ENCODE measurements at places on chromosomes 1 and 21.

DNA sequence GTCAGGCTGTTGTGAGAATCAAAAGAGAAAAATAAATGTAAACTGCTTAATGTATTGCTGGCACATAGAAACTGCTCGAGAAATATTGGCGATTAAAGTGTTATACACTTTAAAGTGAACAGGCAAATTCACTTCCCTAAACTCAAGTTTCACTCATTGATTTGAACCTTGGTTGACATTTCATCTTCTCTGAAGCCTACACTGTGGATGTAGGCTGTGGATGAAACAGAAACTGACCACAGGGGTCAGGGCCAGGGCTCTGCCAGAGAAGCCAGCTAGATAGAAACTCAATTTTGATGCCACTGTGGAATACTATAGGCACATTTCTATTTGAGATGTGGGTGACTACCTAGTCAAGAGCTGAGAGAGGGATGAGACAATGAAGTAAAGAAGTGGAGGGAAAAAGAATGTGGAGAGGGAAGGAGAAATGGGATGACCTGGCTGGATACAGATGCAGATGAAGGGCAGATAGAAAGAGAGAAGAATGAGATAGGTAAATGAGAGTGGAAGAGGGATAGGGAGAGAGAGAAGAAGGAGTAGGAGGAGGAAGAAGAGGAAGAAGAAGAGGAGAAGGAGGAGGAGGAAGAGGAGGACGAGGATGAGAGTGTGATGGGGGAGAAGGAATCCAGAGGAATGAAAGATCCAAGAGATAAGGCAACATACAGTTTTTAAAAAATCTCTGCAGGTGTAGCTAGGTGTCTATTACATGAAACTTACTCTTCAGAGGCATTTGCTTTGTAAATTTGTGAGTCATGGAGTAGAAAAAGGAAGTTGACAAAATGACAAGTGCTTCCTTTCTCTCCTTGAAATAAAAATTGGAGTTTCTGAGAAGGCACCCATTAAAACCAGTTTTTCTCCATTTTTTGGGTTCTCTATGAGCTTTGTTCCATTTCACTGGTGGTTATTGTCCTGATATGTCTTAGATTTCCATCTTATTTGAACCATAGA lies 17.4 kb upstream of the CD1D start:
- no peak for DNase-seq

DNA sequence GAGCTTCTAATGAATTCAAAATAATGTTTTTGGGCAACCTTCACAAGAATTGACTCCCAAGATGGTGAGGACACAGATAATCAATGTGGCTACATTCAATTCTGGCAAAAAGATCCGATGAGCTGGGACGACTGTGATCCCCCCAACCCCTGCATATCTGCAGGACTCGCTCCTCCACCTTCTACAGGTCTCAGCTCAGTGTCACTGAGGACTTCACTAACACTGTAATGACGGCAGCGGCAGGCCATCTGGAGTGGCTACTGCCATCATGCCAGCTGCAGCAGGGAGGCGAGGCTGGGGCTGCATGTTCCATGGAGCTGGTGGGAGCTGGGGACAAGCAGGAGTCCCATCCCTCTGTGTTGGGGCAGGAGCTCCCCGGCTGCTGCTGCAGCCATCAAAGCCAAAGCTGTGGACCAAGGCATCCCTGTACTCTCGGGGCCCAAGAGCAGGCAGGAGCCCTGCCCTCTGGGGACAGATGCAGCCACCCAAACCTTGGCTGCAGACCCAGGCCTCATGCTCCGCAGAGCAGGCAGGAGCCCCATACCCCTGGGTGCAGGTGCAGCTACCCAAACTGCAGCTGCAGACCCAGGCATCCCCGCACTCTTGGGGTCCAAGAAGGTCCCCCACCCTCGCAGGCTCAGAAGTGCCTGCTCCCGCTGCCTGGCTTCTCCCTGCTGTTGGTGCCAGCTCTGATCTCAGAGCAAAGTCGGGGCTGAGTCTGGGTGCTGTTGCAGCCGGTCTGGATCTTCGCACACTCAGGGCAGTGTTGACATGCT lies 12.2 kb upstream of the DHRS3 start:
- DNase-seq = no peak

- DNase-seq = peak; percentile 97
These were observed at the start of gene ATAD3A for GRCh38 chr1:1511533-1512285. Gene ATAD3A (plus strand): TSS chr1:1512162. CDS start chr1:1512269, 107 bp downstream.

DNA sequence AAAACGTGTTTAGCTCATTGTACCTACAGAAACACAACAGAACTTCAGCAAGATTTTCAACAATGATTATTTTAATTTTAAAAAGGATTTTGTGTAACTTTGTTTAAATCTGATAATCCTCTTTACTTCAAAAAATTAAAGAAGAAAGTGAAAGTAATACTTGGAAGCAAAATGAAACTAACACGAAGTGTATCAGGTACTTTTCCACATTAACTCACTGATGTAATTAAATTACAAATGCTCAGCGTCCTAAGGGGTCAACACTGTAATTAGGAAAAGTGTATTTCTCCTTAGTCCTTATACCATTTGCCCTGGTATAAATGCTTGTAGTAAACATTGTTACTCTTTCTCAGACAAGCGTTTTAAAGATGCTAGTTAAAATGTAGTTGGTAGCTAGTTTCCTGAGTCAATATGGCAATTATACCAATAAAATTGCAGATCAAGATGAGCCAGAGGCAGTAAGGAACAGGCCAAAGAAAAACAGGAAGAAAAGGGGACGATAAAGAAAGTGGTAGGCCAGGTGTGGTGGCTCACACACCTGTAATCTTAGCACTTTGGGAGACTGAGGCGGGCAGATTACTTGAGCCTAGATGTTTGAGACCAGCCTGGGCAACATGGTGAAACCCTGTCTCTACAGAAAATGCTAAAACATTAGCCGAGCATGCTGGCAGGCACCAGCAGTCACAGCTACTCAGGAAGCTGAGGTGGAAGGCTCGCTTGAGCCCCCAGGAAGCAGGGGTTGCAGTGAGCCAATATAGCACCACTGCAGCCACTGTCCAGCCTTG lies 553.0 kb downstream of the SMYD3 start:
- DNase-seq = no peak

DNA sequence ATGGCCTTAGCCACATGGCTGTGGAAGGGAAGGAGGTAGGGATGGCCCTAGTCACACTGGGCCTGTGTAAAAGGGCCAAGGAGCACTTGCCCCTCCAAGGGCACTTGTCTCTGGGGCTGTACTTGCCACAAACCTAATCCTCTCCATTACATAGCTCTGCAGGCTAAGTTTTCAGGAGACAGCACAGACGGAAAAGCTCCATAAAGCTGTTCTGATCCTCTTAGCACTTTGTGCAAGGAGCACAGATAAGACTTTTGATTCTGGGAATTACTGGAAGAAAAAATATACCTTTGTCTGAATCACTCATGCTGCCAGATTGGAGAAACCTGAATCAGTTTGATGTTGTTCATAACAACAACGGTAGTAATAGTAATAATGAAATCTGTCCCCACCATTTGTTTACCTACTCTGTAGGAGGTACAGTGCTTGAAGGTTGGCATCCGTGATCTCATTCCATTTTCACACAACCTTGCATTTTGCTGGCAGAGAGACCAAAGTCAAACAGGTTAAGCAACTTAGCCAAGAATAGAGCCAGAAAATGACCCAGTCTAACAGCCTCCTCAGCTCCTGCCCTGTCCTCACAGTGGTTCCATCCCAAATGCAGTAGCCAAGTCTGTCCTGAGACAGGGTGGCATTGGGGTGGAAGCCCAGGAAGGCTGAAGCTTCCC lies 207.1 kb downstream of the ROR1 start:
- DNase-seq = no peak

DNA sequence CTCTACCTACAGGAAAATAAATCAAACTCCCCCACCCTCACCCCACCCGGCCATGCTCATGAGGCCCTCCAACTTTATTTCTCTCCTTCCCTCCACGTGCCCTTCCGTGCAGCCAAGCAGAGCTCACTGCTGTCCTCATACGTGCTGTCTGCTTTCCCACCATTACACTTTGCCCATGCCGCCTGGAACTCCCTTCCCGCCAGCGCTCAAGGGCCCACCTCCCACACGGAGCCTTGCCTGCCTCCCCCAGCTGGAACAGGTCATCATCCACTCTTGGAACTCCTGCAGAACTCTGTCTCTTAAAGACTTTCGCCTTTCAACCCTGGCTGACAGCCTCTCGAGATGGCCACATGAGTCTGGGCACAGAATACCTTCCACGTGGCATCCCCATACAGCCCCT lies 42.4 kb downstream of the GLIS1 start:
- DNase-seq = no peak

DNA sequence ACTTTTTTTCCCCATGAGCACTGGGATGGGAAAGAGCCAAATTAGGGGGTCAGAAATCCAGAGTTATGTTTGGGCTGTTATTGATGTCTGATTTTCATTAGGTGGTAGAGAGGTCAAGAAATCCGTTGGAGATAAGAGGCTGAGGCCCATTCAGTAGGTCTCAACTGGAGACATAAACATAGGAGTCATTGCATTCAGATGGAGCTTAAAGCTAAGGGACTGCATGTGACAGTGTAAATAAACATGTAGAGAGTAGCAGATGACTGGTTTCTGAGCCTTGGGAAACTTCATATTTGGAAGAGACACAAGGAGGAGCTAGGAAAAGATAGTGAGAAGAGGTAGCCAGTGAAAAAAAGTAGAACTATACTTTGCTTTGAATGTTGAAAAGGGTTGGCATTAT lies 11.7 kb downstream of the PTPRC start:
- no peak for DNase-seq

- DNase-seq = no peak
These were observed 41.0 kb upstream of the JUN start for GRCh38 chr1:58824753-58825389.

DNA sequence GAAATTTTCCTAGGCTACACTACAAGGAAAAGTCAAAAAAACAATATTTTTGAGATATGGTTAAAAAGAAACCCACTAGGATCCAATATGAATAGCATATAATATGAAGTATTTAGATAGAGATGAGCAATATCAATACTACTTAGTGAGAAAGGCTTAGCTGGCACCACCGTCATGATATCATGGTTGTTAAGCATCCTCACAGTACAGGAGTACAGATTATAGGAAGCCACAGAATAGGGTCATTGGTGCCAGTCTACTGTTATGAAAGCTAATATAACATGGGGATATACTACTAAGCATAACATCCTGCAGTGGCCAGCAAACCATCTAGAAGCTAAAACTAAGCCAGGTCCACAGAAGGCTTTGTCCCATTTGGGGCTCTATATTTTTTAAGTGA lies 28.4 kb upstream of the NRIP1 start:
- DNase-seq = no peak

DNA sequence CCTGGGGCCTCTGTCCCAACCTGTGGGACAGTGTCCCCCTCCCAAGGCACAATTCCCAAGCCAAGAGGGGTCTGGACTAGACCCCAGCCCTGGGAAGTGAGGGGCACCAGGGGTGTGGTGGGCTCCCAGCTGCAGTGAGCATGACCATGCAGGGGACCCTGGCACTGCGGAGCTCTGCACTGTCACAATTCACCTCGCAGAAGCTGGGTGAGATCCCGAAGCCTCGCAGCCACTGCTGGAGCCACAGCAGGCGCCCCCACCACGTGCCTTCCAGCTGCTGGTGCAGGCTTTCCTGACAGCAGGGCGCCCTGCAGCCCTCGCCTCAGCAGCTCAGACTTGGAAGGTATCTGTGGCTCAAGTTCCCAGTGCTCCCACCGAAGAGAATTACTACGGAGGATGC lies 10.0 kb upstream of the SRARP start:
- DNase-seq = no peak

DNA sequence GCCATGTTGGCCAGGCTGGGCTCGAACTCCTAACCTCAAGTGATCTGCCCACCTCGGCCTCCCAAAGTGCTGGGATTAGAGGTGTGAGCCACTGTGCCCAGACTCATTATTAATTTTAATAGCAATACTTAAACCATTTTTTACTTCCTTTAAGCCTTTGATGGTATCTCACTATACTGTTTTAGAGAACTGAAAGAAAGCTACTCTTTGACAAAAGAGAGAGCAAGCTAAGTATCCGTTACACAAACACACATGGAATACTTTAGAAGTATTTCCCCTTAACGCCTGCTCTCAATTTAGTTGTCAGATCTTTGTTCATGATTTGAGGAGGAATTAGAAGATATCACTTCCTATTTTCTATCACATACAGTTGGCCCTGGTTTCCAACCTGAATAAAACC lies 189.4 kb downstream of the COP1 start:
- DNase-seq = no peak

Measured in activated naive CD4-positive, alpha-beta T cell treated with Interleukin-2 at 50 U/mL for 16 hours (primary cell).